Activated gamma-delta T cell (primary cell): ENCODE measurements at places on chromosomes 5 and 9.

GRCh38 chr5:60219921-60220320 is 326.4 kb upstream of the PDE4D start:
- DNase-seq, result no peak

DNA sequence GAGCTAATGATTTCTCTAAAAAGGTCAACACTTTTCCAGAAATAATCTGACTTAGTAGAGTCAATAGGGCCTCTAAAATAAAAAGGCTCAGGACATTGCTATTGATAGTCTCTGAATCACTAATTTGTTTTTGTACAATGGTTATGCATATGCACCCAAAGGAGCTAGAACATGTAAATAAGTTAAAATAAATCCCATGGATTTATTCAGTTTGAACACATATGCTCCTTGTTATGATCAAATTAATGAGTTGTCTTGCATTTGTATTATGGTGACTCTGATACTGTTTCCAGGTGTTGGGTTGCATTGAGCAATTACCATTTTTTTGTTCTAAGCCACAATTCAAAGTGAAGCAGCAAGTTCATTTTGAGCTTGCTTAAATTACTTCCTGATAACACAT is 276.0 kb upstream of the TUSC1 start:
- DNase-seq, result no peak

- DNase-seq, result no peak
Measured at GRCh38 chr9:68533678-68534077, 7.0 kb downstream of the TMEM252 start.

GRCh38 chr9:20220286-20220685 is 402.0 kb downstream of the MLLT3 start:
- DNase-seq, result no peak

- DNase-seq, result no peak
Measured at GRCh38 chr9:8860925-8861324, 1061.3 kb upstream of the DMAC1 start.

- DNase-seq, result no peak
Measured at GRCh38 chr9:135245482-135246247, 158.2 kb downstream of the OLFM1 start.

- DNase-seq, result no peak
Measured at GRCh38 chr9:73042155-73042554, 89.3 kb upstream of the ALDH1A1 start.

GRCh38 chr5:80406980-80407734 is 707 bp upstream of the ZFYVE16 start:
- no peak for DNase-seq

GRCh38 chr9:4555236-4555635 is 65.0 kb downstream of the SLC1A1 start:
- DNase-seq, result no peak

- no peak for DNase-seq
Measured at GRCh38 chr9:22119522-22120158, 110.5 kb upstream of the CDKN2B start.
